ENCODE measurements at places on chromosomes 16 and 17. TPM values are rescaled to one million over a fixed set of nuclear protein-coding genes. Genes with fewer than 3 reads are reported as not detected.

TMEM220 gene
- total RNA-seq: 3.2 TPM

PRKCB gene
- 64.7 TPM for total RNA-seq

FSCN2 gene
- 1.1 TPM for total RNA-seq

DEXI gene
- total RNA-seq: 5.8 TPM

NAGS gene
- 0.14 TPM for total RNA-seq

HS3ST2 gene
- total RNA-seq: not detected

PDILT gene
- total RNA-seq: not detected

KRT28 gene
- not detected for total RNA-seq

SSTR5 gene
- total RNA-seq: not detected

OTOP2 gene
- total RNA-seq: not detected

SDR42E1 gene
- total RNA-seq: 4.5 TPM

MAPT gene
- 0.41 TPM for total RNA-seq

SLC5A11 gene
- 0.11 TPM for total RNA-seq

MYO15A gene
- total RNA-seq: 1.2 TPM

DNA sequence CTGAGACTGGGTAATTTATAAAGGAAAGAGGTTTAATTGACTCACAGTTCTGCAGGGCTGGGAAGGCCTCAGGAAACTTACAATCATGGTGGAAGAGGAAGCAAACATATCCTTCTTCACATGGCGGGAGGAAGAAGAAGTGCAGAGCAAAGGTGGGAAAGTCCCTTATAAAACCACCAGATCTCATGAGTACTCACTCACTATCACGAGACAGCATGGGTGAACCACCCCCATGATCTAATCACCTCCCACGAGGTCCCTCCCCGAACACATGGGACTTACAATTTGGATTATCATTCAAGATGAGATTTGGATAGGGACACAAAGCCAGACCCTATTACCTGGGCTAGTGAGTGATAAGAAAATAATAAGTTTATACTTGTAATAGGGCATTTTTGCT, 70.6 kb upstream of the HS3ST2 start:
- peaks cover 11% of the 10 kb centered on the region for H3K27me3 ChIP-seq
- peak; percentile 8 for DNase-seq
- H3K36me3 ChIP-seq: no peaks in the 10 kb centered on the region
- no peaks in the 10 kb centered on the region for H3K4me1 ChIP-seq
- no peak overlapping the region for H3K27ac ChIP-seq

GRCh38 chr17:48307814-48308411, 122.1 kb downstream of the SKAP1 start:
- H3K27me3 ChIP-seq: no peaks in the 10 kb centered on the region
- peak; percentile 26 for DNase-seq
- no peak overlapping the region for H3K27ac ChIP-seq
- no peak overlapping the region for H3K4me3 ChIP-seq
- no peaks in the 10 kb centered on the region for H3K4me1 ChIP-seq

DNA sequence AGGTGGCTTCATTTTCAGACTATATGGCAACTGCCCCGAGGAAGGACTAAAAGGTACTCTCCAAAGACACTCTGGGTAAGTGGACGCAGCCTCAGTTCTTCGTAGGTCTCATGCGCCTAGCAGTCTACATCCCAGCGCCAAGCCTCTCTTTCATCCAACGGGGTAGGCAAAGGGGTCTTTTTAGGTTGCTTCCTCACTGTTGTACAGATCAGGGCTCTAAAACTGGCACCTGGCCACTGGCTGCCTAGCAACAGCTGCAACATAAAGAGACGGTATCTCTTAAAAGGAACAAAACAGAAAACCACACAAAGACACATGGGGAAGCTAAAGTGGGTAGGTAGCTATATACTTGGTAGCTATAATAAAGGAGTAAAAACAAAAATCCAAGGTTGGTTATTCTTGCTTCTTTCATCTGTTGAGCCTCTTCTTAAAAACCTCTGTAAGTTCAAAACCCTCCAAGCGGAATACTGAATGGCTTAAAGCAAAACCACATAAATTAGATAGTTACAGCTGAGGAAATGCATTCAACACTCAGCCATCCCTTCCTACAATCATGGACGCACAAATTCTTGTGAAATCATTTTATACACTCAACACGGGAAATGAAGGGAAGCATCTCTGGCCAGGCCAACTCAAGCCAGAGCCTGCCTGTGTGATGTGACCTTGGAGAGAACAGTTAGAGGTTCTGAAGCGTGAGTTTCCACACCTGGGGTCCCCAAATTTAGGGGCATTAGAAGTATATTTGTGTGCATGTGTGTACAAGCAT, 22.7 kb downstream of the CYTH1 start:
- H3K27ac ChIP-seq: peak overlapping the region; percentile 95
- H3K36me3 ChIP-seq: peaks cover 11% of the 10 kb centered on the region
- DNase-seq: peak; percentile 82
- H3K4me1 ChIP-seq: peaks cover 92% of the 10 kb centered on the region

DNA sequence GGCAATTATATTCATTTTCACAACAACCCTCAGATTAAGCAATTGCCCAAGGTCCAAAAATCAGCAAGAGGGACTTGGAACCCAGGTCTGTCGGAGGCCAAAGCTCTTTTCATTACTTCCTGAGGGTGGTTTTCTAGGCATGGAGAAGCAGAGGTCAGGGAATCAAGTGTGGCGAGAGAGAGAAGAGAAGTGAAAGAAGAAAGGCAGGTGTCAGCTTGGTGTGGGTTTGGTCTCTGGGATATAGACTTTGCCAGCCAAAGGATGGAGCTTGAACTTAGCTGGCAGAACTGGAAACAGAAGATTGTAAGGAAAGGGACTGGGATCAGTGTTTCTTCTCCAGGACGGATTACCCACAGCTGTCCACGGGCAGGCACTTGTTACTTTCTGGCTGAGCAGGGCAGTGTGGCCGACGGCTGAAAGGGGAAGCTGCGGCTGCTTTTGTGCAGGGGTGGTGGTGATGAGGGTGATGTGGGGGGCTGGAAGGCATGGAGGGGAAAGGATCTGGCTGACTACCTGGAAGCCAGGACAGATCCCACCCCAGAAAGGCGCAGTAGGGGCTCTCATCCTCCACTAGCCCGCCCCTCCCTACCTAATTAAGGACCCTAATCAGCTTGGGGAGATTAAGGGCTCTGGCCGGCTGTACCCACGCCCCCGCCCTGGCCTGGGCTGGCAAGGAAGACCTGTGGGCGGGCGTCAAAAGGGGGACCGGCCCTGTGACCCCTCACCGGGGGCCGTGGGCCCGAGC, at the start of gene GUCY2D:
Gene GUCY2D (plus strand): TSS at position 640 of the 745 bp plus-strand sequence. CDS start 433 bp downstream, outside the sequence.
- DNase-seq: no peak
- H3K27me3 ChIP-seq: peaks cover 47% of the 10 kb centered on the region
- H3K4me1 ChIP-seq: peaks cover 12% of the 10 kb centered on the region
- no peak within 1 kb of the TSS for H3K27ac ChIP-seq
- H3K36me3 ChIP-seq: no peaks in the 10 kb centered on the region

- no peak overlapping the region for H3K27ac ChIP-seq
- H3K27me3 ChIP-seq: no peaks in the 10 kb centered on the region
- H3K4me3 ChIP-seq: no peak overlapping the region
- no peak for DNase-seq
These were observed 154.4 kb downstream of the TANC2 start for GRCh38 chr17:63120406-63120805.

DNA sequence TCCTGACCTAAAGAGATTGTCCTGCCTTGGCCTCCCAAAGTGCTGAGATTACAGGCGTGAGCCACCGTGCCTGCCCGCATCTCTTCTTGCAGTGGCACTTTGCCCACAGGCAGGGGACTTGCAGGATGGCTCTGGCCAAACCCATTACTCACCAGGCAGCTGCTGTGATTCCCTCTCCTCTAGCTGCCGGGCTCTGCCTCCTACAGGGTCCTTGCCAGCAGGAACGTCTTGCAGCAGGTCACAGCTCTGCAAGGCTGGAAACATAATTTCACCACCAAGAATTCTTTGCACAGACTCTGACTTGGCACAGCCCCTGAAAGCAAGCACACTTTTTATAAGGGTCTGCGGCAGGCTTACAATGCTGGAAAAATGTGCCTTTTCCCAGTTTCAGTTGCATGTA, 20.3 kb downstream of the COX4I1 start:
- no peaks in the 10 kb centered on the region for H3K27me3 ChIP-seq
- peaks cover 12% of the 10 kb centered on the region for H3K4me1 ChIP-seq
- no peak overlapping the region for H3K27ac ChIP-seq
- DNase-seq: no peak

DNA sequence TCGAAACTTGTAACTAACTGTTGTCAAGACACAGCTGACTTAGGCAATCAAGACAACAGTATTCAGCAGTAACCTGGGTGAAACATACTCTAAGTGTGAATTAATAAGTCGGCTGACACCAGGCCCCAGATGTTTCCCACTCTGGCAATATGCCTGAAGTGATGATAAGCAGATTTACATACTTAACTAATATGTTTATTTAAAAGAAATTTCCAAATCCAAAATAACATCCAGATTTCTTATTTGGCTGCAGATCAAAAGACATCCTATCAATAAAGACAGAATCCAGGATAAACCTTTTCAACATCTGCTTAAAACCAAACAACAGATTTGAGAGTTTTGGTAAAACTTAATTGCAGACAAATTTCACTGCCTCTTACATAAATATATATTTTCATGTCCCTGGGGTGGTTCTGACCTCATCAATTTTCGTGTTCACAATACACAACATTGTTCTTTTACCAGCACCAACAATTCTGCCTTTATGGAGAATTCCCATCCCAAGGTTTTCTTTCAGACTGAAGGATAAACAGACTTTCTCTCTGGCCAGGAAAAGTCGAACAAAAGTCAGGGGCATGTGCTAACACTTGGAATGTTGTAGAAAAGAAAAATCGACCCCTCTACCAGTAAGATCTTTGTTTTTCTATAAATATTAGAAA, 45.1 kb upstream of the TOX3 start:
- no peak overlapping the region for H3K27ac ChIP-seq
- no peak for DNase-seq
- H3K4me3 ChIP-seq: no peak overlapping the region
- H3K36me3 ChIP-seq: no peaks in the 10 kb centered on the region

- peaks cover 8% of the 10 kb centered on the region for H3K27me3 ChIP-seq
- H3K4me1 ChIP-seq: no peaks in the 10 kb centered on the region
- no peak overlapping the region for H3K4me3 ChIP-seq
- H3K27ac ChIP-seq: no peak overlapping the region
These were observed 16.4 kb upstream of the ABCC3 start for GRCh38 chr17:50618300-50618699.

GRCh38 chr17:76004750-76005262, 4.2 kb downstream of the CDK3 start:
- H3K27ac ChIP-seq: no peak overlapping the region
- no peaks in the 10 kb centered on the region for H3K4me1 ChIP-seq
- H3K4me3 ChIP-seq: no peak overlapping the region
- no peak for DNase-seq
- peaks cover 8% of the 10 kb centered on the region for H3K36me3 ChIP-seq

- H3K36me3 ChIP-seq: no peaks in the 10 kb centered on the region
- no peak for DNase-seq
- no peaks in the 10 kb centered on the region for H3K27me3 ChIP-seq
These were observed 1.6 kb downstream of the CYB561 start for GRCh38 chr17:63444457-63444856.

- no peaks in the 10 kb centered on the region for H3K36me3 ChIP-seq
- peaks cover 12% of the 10 kb centered on the region for H3K4me1 ChIP-seq
- no peak overlapping the region for H3K4me3 ChIP-seq
- DNase-seq: no peak
These were observed 73.6 kb downstream of the METRNL start for GRCh38 chr17:83152745-83153611.

- DNase-seq: no peak
- H3K27ac ChIP-seq: no peak overlapping the region
- peak overlapping the region; percentile 54 for H3K4me3 ChIP-seq
- H3K36me3 ChIP-seq: no peaks in the 10 kb centered on the region
These were observed 790 bp downstream of the CRHR1 start for GRCh38 chr17:45784741-45785479.

DNA sequence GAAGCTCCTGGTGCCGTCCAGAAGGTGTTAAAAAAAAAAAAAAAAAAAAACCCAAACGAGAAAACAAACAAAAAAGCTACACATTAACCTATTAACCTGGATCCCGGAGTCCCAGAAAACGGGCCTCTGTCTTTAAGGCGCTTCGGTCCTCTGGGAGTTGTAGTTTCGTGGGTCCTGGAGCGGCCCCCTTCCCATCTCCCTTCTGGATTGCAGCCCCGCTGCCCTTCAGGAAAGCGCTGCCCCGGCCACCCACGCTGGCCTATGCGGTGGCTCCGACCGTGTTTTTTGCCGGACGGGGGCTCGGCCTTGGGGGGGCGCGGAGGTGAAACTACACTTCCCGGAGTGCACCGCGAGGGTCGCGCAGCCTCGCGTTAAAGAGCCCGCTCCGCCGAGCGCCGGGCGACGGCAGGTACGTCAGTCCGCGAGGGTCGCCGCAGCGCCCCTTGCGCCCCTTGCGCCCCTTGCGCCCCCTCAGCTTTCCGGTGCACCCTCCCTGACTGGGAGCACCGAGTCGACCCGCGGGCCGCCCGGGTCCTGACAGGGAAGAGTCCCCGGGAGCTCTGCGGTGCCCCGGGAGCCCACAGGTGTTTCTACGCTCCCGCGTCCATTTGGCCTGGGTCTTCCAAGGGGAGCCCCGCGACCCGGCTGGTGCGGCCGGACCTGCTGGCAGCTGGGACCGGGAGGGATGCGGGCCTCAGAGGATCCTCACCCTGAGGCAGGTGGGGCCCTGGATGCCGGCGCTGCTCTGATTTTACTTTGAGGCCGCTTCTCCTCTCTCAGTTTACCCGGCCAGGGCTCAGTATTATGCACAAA, at the start of gene FCSK:
Gene FCSK (plus strand): TSS at position 374 of the 813 bp plus-strand sequence. CDS start 8,596 bp downstream, outside the sequence.
- no peaks in the 10 kb centered on the region for H3K27me3 ChIP-seq
- peak within 1 kb of the TSS; percentile 95 for H3K27ac ChIP-seq

- H3K4me1 ChIP-seq: peaks cover 3% of the 10 kb centered on the region
- H3K4me3 ChIP-seq: no peak overlapping the region
- no peak overlapping the region for H3K27ac ChIP-seq
- no peaks in the 10 kb centered on the region for H3K36me3 ChIP-seq
- H3K27me3 ChIP-seq: no peaks in the 10 kb centered on the region
These were observed 70.9 kb upstream of the N4BP1 start for GRCh38 chr16:48680881-48681280.

GRCh38 chr17:8125947-8126490, 2.1 kb upstream of the HES7 start:
- H3K4me3 ChIP-seq: peak overlapping the region; percentile 69
- H3K4me1 ChIP-seq: peaks cover 59% of the 10 kb centered on the region
- H3K27ac ChIP-seq: no peak overlapping the region
- DNase-seq: no peak
- H3K27me3 ChIP-seq: peaks cover 26% of the 10 kb centered on the region

DNA sequence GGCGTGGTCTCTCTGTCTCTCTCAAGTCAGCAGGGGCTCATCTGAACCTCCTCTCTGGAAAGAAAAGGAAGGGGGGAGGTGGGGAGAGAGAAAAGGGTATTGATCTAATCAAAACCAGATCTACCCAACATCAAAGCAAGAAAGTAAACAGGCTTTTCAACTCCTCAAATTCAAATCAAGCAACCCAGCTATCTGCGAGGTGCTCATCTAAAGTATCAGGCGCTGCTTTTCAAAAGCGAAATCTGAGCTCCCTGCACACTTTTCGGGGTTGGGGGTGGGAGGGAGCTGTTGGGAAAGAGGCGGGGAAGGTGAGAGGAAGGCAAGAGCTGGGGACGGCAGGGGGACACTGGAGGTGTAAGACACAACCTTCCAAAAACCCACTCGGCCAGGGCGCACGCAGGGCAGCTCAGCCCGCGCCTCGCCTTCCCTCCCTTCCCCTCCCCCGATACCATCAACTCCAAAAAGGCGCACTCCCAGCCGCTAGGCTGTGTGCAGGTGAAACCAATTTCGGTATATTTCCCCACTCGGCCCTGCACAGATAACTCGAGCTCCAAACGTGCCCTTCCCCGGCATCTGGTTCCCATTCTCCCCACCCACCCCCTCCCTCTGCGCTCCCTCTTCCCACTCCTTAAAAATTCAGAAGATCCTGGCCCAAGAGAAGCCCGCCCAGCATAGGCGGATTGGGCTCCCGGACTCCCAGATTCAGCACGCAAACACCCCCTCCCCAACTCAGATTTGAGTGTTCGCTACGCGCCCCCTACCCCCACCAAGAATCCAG, 2.6 kb downstream of the AXIN2 start:
- peaks cover 16% of the 10 kb centered on the region for H3K4me1 ChIP-seq
- H3K27ac ChIP-seq: no peak overlapping the region
- H3K27me3 ChIP-seq: no peaks in the 10 kb centered on the region
- DNase-seq: no peak
- peak overlapping the region; percentile 66 for H3K4me3 ChIP-seq
